Nucleus accumbens (tissue), 56 donors: ENCODE measurements at places on chromosomes 6 and 20.

- DNase-seq: no peak
These were observed 14.7 kb downstream of the FOXF2 start for GRCh38 chr6:1403851-1404712.

GRCh38 chr20:47438464-47439381 lies 63.0 kb upstream of the NCOA3 start:
- no peak for DNase-seq

- DNase-seq: no peak
These were observed 83.9 kb downstream of the SAMD3 start for GRCh38 chr6:130138909-130139242.

- DNase-seq: no peak
These were observed 43.4 kb upstream of the CDYL start for GRCh38 chr6:4732691-4733315.

DNA sequence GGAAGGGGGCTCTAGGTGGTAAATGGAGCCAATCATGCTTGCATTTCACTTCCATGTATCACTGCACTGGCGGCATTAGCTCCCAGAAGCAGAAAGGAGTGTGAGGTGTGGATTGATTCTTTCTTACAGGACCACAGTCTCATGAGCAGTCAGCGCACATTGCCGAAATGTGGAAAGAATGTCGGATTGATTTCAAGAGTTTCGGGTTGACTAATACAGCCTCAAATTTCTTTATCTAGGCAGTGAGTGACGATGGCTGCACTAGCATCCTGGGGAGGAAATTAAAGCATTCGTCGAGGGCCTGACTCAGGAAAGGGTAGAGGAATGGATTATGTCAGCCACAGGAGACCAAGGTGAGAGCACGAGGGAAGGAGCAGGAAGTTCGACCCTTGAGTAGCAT lies 222.8 kb upstream of the CDYL start:
- DNase-seq: no peak

- DNase-seq: no peak
These were observed 172.5 kb downstream of the HS3ST5 start for GRCh38 chr6:114170372-114170771.
